ENCODE measurements at places on chromosomes 2 and 18.
A peak's percentile ranks its signal among the peaks of the same experiment; 100 is the strongest.

DNA sequence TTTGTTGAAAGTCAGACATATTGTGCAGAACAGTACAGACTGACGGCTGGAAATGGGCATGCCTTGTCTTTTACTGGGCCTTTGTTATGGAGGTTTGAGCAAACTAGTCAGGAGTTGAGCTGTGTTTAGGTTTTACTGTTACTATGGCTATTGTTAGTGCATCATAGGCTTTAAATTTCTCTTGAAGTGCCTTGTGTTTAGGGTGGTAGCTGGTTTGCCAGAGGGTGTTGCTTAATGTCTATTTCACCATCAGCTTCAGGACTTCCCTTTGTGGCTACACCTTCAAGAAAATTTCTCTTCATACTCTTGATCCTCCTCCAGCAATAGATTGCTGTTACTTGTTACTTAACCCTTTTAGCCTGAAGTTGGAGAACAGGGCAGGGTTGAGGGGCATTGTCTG is 104.6 kb downstream of the CAPN13 start:
- DNase-seq, result no peak

- no peak for DNase-seq
Observed at GRCh38 chr2:140654565-140654964, 1476.3 kb downstream of the LRP1B start.

DNA sequence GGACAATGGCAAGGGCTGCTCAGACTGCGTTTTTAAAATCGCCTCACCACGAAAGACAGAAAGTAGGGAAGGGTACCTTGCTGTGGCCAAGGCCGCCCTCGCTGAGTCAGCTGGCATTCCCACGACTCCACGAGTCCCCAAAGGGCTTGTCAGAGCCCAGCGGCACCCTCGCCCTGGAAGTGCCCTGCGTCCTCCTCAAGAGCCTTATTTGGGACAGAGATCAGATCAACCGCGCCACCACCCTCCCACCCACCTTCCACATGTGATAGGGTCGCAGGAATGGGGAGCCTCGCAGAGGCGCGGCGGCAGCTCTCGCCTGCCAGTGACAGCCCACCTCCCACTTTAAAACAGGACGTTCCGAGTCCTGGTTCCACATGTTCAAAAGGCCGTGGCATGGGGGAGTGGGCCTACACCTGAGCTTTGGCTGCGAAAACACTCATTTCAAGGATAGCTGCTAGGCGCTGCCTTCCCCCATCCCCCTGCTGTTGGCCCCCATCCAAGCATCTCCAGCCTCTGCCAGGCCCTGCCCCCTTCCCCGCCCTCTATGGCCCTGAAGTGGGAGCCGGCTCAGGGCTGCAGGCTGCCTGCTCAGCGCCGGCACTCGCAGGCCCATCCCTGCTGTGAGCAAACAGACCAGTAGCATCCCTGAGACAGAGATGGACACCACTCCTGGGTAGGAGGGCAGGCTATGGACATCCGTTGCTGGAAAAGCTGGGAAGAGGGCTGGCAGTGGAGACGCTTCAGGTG is 38.1 kb upstream of the ARHGEF4 start:
- DNase-seq, result peak; percentile 12

GRCh38 chr2:239882331-239882732 is 142.8 kb downstream of the NDUFA10 start:
- DNase-seq, result peak; percentile 64
